Posterior vena cava (tissue), 2 donors: ENCODE measurements at places on chromosomes 3 and 15.

GRCh38 chr3:94063496-94064119 is 747 bp downstream of the NSUN3 start:
- DNase-seq = no peak

GRCh38 chr3:188183452-188183851 is 29.5 kb downstream of the LPP start:
- DNase-seq = no peak

- DNase-seq = no peak
Observed at GRCh38 chr3:30795176-30795575, 99.3 kb downstream of the GADL1 start.

- DNase-seq = no peak
Observed at GRCh38 chr3:59381282-59381681, 331.5 kb upstream of the CFAP20DC start.

GRCh38 chr3:187531831-187532230 is 138.4 kb downstream of the SST start:
- DNase-seq = no peak

DNA sequence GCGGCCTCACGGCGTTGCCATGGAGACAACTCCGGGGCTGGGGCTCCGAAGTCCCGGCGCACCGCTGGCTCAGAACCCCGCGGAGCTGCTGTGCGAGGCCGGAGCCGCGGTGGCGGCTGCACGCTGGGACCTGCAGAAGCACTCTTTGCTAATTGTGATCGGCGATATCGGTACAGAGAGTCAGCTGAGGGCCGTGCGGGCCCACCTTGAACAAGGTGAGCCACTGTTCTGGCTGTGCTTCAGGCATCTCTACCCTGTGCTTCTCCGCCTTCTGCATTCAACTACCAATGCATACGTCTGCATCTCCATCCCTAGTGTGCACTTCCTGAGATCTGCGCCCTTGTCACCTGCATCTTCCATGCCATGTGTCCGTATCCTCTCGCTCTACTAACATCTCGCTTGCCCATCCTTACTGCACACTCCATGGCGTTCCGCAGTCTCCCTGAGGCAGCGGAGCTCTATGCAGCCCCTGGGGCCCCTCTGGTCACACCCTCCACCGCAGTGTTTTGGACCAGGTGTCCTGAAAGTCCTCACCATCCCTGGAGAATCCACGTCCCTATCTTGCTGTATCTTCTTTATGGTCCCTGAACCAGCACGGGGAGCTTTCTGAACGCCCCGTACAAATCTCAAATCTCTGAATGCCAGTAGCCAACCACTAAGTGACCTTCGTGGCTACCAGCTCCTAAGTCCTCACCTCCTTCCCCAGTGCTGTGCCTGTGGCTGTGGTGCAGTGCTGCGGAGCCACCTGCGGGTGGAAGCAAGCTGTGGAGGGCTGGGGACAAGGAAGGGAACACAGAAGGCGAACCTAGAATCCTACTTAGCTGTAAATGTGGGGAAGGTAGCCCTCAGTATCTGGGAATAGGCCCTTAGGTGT is 6.2 kb upstream of the MAP1A start:
- no peak for DNase-seq

DNA sequence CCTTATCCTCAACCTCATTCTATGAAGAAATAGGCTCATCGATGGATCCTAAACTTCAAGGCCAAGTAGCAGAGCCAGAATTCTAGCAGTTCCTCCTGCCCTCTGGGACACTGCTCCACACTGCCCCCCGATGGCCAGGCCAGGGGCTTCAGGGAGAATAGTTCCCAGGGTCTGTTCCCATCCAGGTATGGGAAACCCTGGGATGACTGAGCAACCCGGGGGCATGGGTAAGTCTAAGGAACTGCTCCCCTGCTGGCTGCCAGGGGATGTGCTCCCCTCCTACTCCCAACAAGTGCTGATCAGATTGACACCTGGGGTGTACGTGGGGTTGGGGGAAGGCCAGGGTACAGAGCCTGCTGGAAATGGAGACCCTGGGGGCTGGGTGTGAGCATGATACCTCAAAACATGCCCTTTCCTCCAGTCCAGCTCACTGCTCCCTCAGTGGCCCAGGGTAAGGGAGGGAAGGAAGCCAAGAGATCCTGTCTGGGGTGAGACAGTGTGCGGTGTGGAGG is 7.6 kb downstream of the ULK3 start:
- peak; percentile 86 for DNase-seq

DNA sequence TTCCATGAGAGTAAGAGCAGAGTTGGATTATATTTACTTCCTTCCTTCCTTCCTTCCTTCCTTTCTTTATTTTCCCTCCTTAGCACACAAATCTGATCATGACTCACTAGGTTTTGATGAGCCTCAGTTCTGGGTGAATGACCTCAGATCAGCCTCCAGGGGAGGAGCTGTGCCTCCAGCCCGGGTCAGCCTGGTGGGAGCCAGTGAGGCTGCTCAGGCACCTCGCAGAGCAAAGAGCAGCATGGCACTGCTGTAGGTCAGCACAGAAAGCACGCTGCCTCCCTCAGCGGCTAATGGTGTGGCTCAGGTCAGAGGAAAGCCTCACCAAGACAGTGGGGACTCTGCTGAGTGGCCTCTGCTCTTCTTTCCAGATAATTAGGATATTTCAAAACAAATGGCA is 108.5 kb downstream of the SYNPR start:
- no peak for DNase-seq

- DNase-seq = no peak
Observed at GRCh38 chr15:86879250-86880229, 799.9 kb downstream of the AGBL1 start.

- no peak for DNase-seq
Observed at GRCh38 chr3:10116138-10116460, 624 bp downstream of the BRK1 start.

DNA sequence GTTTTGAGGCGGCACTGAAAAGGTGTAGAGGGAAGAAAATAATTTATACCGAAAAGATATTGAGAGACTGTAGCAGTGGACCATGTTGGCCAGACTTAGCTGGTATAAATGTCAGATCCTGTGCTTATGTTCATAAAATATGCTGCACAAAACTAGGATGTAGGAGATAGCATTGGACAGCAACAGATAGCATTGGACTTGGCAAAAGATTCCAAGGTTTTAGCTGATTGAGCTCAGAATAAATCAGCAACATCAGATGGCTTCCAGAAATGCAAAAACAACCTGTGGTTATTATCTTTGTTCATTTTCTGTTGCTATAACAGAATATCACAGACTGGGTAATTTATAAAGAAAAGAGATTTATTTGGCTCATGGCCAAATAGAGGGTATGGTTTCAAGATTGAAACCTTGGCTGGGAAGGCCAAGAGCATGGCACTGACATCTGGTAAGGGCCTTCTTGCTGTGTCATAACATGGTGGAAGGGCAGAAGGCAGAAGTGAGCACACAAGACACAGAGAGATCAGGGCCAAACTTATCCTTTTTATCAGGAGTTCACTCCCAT is 34.7 kb downstream of the SLC28A1 start:
- no peak for DNase-seq

GRCh38 chr3:111303760-111304159 is 232.1 kb downstream of the NECTIN3 start:
- DNase-seq = no peak

- peak; percentile 80 for DNase-seq
Observed at GRCh38 chr3:195907684-195907933, 742 bp downstream of the TNK2 start.

DNA sequence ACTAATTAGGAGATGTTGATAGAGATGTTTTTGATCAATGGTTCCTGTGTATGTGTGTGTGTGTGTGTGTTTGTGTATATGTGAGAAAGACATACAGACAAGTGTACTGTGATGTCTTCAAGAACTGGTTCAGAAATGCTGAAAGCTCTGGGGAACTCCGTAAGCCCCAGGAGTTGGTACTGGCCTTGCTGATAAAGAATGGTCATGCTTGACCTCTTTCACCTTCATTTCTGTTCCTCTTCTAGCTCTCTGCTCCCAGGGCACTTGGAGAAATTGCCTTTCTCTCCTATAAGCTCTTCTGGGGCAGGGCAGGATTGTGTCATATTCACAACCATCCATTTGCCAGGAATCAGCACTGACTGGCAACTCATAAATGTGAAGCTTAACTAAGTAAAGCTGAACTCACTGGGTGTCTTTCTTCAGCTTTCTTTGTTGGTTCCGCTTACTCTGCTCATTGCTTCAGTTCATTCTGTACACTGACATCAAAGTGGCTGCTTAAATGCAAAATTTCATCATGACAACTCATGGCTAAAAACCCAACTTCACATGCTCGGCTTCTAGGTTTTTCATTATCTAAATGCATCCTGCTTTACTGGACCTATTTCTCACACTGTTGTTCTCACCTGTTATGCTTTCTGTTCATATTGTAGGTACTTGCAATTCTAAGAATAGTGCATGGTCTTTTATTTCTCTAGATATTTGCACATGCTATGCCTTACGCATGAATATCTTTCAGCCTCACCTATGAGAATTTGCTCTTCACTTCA is 162.1 kb upstream of the LYSMD4 start:
- no peak for DNase-seq

GRCh38 chr3:146598535-146598934 is 6.6 kb downstream of the PLSCR5 start:
- no peak for DNase-seq

DNA sequence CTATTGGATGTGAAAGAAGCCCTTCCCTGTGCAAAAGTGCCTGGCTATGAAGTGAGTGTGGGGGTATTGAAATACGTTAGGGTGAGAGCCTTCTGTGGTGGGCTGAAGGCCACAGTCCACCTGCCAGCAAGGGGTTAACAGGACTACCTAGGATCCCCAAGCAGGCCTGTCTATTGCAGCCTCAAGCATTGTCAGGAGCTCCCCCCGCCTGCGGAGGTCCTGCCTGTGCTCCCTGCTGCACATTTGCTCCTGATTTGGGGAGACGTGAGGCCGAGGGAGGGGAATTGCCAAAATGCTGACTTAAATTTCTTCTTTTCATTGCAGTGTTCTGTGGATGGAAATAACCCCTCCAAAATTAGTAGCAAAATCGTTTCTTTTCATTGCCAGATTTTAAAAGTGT is 56.2 kb downstream of the GABRG3 start:
- no peak for DNase-seq

- no peak for DNase-seq
Observed at GRCh38 chr3:188507244-188507720, 353.3 kb downstream of the LPP start.

- no peak for DNase-seq
Observed at GRCh38 chr3:10473581-10474274, 31.7 kb downstream of the ATP2B2 start.

DNA sequence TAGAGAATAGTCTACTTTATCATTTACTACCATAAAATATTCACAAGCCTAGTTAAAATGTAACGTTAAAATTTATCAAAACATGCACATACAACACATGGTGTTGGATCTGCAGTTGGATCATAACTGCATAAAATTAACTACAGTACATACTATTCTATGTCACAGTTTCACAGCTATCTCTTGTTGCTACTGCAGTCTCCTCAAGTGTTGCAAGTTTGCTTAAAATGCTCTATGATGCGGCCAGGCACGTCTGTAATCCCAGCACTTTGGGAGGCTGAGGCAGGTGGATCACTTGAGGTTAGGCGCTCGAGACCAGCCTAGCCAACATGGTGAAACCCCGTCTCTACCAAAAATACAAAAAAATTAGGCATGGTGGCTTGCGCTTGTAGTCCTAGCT is 10.3 kb downstream of the PPP1R2 start:
- DNase-seq = no peak

DNA sequence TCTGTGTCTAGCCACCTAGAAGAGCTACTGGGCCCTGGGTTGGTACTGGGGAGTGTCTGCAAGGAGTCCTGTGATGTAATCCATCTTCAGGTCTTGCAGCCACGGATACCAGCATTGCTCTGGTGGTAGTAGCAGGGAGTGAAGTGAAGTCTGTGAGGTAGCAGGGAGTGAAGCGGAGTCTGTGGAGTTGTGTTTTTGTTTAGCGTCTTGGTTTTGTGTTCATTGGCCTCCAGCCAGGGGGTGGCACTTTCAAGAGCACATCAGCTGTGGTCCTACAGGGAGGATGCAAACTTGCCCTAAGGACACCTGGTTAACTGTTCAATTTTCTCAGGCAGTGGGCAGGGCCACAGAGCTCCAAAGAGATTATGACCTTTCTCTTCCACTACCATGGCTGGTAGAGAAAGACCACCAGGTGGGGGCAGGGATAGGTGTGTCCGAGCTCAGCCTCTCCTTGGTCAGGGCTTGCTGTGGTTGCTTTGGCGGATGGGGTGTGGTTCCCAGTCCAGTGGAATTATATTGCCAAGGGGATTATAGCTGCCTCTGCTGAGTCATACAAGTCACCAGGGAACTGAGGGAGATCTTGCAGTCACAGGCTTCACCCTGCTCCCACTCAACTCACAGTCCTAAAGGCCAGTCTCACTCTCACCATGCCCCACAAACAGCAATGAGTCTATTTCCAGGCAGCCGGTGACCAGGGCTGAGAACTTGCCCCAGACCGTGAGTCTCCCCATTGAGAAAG is 424.7 kb downstream of the ZBBX start:
- peak; percentile 34 for DNase-seq

GRCh38 chr3:157958457-157958856 is 147.8 kb downstream of the SHOX2 start:
- DNase-seq = no peak

GRCh38 chr3:25781758-25782594 is 1.3 kb downstream of the NGLY1 start:
- no peak for DNase-seq

- DNase-seq = no peak
Observed at GRCh38 chr3:167992381-167992780, 103.3 kb downstream of the GOLIM4 start.

DNA sequence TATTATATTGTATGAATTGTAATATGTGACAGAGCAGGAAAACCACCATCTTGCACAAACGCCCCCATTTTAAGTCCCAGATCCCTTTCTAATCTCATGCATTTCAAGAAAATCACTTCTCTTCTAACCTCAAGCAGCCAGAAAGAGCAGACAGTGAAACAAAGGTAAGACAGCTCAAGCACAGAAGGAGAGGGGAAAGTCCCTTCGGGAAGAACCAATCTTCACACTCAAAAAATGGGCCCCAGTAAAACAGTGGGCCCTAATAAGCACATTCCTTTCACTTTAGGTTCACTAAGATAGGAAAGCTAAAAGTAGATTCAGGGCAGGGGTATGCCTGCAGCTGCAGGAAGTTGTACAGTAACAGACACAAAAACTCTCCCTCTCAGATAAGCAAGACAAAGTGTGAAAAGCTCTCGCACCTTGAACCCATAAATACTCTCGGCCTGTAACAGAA is 1268.7 kb downstream of the SI start:
- no peak for DNase-seq

GRCh38 chr3:9080163-9080562 is 116.9 kb upstream of the RAD18 start:
- no peak for DNase-seq

- no peak for DNase-seq
Observed at GRCh38 chr3:131072099-131072559, 45.5 kb downstream of the NEK11 start.

DNA sequence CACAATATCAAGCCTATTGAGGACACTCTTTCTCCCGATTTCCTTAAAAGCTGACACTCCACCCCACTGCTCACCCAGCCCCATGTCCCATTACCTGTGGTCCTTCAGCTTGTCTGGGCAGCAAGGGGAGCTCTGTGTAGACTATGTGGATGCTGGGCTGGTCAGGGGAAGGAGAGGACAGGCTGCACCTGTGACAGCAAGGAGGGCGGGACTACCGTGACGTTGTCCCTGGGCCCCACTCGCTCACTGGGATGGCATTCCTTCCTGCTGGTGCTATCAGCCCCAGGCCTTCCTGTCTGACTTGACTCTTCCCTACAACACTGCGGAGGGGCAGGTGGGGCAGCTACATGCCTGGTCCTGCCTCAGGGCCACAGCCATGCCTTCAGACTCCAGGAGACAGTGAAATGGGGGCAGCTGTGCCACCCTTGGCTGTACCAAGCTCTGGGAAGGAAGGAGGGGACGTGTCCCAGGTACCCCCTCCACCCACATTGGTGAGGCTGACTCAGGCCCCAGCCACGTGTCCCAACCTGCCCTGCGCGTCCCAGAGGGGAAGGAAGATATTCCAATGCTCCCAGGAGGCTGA is at the start of gene TMEM40:
TSS of gene TMEM40 (minus strand) at position 163 of the 583 bp plus-strand sequence. CDS start 9,427 bp downstream, outside the sequence.
- DNase-seq = no peak
